ENCODE measurements at places on chromosomes 4 and X.

DNA sequence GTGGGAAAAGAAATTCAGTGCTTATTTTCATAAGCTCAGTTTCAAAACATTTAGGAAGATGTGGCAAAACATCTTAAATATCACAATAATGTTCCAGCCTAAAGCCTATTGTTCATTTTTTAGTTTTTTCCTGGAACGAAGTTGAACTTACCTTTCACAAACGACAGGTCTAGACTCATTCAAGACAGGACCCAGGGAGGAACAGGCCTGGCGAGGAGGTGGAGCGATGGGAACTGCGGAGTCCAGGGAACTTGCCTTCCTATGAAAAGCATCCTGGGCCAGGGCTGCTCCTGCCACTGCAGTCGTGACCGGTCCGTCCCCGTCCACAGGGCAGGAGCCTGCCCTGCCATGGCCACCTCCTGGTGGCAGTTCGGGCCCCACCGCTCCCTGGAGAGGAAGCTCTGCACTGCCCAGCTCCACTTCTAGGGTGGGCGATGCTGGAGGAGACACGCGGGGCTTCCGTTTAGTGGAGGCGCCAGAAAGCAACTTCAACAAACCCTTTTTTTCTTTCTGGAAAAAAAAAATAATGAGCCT lies 96.7 kb upstream of the CBR4 start:
- no peak for DNase-seq

DNA sequence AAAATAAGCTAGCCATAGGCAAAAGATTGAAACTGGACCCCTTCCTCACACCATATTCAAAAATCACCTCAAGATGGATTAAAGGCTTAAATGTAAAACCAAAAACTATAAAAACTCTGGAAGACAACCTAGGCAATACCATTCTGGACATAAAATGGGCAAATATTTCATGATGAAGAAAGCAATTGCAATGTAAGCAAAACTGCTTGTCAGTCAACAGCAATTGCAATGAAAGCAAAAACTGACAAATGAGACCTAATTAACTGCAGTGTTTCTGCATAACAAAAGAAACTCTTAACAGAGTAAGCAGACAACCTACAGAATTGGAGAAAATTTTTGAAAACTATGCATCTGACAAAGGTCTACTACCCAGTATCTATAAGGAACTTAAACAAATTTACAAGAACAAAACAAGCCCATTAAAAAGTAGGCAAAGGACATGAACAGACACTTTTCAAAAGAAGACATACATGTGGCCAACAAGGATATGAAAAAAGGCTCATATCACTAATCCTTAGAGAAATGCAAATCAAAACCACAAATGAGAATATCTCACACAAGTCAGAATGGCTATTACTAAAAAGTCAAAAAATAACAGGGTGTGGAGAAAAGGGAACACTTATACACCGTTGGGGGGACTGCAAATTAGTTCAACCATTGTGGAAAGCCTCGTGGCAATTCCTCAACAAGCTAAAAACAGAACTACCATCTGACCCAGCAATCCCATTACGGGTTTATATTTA lies 46.7 kb downstream of the CFAP299 start:
- DNase-seq: no peak

GRCh38 chrX:146056511-146057081 lies 239.0 kb downstream of the SLITRK2 start:
- DNase-seq: no peak

DNA sequence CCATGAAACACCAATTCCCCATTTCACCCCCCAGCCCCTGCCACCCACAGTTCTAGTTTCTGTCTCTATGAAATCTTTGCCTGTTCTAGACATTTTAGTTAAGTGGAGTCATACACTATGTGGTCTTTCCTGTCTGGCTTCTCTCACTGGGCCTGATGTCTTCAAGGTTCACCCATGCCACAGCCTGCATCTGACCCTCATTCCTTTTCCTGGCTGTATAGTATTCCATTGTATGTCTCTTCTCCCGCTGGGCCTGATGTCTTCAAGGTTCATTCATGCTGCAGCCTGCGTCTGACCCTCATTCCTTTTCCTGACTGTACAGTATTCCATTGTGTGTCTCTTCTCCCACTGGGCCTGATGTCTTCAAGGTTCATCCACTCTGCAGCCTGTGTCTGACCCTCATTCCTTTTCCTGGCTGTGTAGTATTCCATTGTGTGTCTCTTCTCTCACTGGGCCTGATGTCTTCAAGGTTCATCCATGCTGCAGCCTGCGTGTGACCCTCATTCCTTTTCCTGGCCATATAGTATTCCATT lies 191.7 kb downstream of the CRLF2 start:
- DNase-seq: no peak

DNA sequence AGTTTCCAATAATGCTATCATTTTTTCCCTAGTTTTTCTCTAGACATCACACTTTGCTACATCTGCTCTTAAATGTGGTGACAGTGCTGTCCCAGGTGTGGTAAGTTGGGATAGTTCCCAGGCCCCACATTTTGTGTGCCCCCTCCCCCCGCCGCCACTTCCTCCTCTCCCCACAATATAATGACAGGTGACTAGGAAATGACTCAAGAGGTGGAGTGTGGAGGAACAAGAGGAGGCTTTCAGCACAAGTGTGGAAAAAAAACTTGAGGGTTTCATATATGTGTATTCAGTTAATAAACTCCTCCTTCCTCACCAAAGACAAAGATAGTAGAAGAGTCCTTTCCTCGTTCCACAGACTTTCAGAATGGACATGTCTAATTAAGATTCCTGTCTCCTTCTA lies 18.3 kb upstream of the IL21 start:
- no peak for DNase-seq

DNA sequence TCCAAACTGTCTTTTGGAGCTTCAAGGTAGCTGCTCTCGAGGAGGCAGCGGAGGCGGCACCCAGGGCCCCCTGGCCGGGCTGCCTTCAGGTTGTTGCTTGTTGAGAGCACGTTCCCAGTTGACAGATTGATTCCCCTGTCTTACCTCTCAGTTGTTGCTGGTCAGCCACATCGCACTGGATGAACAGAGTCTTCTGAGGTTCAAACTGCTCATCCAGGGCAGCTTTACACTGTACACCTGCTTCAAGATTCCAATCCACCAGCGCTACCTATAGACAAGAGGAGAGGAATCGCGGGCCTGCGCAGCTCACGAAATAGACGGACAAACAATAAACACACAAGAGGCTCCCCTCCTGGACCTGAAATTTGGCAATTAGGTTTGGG lies 497 bp downstream of the HPGD start:
- DNase-seq: no peak

- DNase-seq: no peak
These were observed 310.0 kb downstream of the ARHGAP24 start for GRCh38 chr4:85784947-85785346.

All from adipocyte (in vitro differentiated cells).